ENCODE measurements at places on chromosomes 4 and X.

DNA sequence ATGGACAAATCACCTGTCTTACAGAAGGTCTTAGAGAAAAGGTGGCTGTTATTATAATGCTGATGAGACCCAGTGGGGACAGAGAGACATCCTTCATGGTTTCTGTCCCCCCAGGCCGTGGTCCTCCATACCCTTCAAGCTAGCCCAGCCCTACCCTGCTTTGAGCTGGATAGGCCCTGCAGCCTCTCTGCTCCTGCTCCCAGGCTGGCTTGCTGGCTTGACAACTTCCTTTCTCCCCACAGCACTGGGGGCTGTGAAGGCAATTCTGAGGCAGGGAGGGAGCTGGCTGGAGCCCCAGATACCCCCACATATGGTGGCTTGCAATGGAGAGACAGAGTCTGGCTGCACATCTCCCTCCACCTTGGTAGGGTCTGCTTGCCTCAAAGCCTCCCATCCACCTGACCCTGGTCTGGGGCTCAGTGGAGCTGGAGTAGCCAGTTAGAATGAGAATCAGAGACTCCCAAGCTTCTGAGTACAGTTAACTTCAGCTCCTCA, 118.2 kb downstream of the PJA1 start:
- DNase-seq = no peak

GRCh38 chrX:41909068-41909467, 14.3 kb downstream of the CASK start:
- DNase-seq = peak; percentile 36

GRCh38 chr4:89836031-89836745, 773 bp downstream of the SNCA start:
- DNase-seq = no peak

GRCh38 chr4:56243107-56243506, 144.2 kb downstream of the AASDH start:
- DNase-seq = no peak

DNA sequence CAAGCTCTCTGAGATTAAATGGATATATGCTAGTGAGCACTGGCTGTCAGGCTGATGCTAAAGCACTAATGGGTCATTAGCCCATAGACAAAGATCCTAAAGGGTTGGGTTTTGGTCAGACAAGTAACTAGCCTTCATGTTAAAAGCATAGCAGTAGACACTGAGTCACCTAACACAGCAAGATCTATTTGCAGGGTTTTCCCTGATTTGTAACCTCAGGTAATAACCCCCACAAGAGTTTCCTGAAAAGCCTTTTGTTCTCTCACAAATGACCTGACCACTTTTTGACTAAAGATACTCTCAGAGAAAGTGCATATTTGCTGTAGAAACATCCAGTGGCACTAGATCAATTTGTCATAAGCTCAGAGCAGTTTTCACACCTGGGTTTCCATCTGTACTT, 251.1 kb upstream of the TEX13A start:
- DNase-seq = no peak

- DNase-seq = no peak
Observed at GRCh38 chr4:110867251-110867960, 244.5 kb upstream of the PITX2 start.

- no peak for DNase-seq
Observed at GRCh38 chr4:14816623-14817261, 185.5 kb upstream of the CPEB2 start.

- no peak for DNase-seq
Observed at GRCh38 chrX:29775890-29776289, 439.5 kb upstream of the MAGEB2 start.

DNA sequence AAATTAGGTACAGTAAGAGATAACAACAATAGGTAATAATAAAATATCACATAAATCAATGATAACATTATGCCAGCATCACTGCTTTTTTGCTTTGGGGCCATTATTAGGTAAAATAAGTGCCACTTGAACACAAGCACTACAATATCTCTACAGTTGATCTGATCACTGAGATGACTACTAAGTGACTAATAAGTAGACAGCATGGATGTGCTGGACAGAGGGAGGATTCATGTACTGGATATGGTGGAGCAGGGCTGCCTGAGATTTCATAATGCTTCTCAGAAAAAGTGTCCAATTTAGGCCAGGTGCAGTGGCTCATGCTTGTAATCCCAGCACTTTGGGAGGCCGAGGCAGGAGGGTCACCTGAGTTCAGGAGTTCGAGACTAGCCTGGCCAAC, 137.8 kb upstream of the IL1RAPL2 start:
- no peak for DNase-seq

- DNase-seq = no peak
Observed at GRCh38 chr4:16844816-16845586, 53.4 kb downstream of the LDB2 start.

DNA sequence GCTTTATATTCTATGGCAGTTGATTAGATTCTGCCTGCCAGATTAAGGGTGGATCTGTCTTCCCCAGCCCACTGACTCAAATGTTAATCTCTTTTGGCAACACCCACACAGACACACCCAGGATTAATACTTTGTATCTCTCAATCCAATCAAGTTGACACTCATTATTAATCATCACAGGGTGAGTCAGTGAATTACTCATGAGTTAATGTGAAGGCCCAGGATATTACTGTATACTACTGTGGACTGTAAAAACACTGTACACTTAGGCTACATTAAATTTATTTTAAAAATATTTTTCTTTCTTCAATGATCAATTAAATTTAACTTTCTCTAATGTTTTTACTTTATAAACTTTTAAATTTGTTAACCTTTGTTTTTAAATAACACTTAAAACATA, 87.7 kb downstream of the NAP1L3 start:
- no peak for DNase-seq

GRCh38 chrX:17960891-17961290, 99.8 kb upstream of the RAI2 start:
- DNase-seq = no peak

- DNase-seq = no peak
Observed at GRCh38 chr4:156293657-156294297, 340.1 kb upstream of the CTSO start.

- no peak for DNase-seq
Observed at GRCh38 chrX:4800756-4801155, 1087.3 kb upstream of the PRKX start.

DNA sequence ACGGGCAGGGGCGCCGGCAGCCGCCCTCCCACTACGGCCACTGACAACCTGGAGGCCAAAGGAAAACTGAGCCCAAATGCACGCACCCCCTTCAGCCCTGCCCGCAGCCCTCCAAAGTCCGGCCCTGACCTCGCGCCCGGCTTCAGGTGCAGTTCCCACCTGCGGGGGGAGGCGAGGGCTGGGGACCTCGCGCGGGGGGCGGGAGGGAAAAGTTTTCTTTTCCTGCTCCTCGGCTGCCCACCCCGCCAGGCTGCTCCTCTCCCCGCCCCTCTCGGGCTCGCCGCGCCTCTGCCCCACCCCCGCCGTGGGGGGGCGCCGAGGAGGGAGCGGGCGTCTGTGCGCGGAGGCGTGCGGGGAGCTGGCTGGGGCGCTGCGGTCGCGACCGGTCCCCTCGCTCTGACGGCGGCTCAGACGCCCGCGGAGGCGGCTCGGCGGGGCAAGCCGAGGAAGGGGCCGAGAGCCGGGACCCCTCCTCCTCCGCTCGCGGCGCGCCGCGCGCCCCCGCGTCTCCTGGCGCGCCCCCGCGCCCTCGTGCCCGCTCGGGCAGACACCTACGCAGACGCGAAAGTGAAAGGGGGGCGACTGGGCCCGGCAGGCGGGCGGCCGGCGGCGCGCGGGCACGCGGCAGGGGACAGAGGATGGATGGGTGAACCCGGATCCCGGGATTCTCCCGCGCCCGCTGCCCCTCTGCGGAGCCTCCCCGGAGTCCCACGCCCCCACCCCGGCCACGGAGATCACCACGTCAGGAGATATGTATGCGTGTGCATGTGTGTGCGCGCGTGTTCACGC, 3.1 kb upstream of the NR3C2 start:
- DNase-seq = peak; percentile 79

DNA sequence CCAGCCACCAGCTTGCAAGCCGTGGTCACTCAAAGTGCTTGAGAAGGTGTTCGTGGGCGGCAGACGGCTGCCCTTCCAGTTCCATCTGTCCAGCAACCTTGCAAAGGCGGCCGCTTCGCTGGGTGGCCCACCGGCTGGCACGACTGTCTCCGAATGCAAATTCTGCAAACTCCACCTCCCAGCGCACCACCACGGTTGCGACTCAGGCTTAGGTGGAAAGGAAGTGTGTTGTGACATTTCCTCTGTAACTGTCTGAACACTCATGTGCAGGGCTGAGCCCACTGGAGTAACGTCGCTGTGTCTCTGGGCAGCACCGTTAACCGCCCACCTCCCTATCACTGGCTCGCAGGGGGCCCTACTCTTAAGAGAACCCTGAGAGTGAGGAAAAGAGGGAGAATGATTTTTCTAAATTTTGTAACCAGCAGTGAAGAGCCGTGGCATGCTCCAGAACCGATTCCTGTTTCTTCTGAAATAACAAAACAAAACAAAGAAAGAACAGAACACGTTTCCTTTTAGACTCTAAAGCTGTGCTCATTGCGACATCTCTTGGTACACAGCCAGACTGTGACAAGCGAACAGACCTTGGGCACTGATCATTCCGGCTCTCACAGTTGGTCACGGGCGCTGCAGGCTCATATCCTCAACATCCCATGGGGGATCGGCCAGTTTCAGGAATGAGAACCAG, at the start of gene P2RY8:
P2RY8 (minus strand) TSS at position 155 of the 685 bp plus-strand sequence. CDS start 70,627 bp downstream, outside the sequence.
- peak; percentile 78 for DNase-seq

DNA sequence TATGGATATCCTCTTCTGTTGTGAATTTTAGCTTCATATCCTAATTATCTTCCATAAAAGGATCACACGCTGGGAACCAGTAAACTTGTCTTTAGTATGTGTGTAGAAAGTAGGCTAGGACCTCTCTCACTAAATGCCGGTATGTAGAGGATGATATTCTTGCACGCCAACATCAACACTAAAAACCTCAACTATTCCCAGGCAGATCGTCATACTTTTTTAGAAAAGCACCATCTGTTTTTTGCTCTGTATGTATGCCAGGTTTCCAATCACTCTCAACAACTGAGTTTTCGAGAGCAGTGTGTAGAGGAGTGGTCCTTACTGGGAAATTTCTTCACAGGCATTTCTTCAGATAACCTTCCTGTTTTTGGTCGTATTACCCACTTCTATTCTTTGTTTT, 283.6 kb downstream of the GALNTL6 start:
- DNase-seq = no peak

DNA sequence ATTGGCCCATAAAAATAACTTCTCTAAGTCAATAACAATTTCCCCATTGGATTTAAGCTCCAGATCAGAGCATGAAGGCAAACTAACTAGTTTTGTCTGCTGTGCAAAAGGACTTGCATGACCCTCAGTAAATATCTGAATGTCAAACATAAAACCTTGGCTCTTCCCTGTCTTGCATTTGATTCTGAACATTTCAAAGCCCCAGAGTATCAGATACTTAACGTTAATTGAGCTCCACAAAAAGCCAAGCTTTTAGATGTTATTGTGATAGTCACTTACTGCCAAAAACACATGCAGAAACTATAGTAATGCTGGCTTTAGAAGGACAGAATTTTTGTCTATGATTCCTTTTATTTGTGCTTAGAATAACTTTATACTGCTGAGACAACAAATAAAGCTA, 664.2 kb downstream of the ADGRL3 start:
- DNase-seq = no peak

- no peak for DNase-seq
Observed at GRCh38 chrX:109040057-109040456, 303.7 kb upstream of the IRS4 start.

- DNase-seq = no peak
Observed at GRCh38 chr4:74624351-74625151, 169.8 kb downstream of the BTC start.

- DNase-seq = no peak
Observed at GRCh38 chr4:118711052-118711451, 25.9 kb downstream of the METTL14 start.

DNA sequence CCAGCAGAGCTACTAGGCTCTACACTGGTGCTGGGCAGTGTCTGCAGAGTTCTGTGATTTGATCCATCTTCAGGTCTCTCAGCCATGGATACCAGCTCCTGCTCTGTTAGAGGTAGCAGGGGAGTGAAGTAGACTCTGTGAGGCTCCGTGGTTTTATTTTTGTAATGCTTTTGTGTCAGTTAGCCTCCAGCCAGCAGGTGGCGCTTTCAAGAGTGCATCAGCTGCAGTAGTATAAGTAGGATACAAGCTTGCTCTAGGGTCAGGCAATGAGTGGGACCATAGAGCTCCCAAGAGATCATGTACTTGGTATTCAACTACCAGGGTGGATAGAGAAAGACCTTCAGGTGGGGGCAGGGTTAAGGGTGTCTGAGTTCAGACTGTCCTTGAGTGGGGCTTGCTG, 362.5 kb upstream of the TRAM1L1 start:
- DNase-seq = no peak

DNA sequence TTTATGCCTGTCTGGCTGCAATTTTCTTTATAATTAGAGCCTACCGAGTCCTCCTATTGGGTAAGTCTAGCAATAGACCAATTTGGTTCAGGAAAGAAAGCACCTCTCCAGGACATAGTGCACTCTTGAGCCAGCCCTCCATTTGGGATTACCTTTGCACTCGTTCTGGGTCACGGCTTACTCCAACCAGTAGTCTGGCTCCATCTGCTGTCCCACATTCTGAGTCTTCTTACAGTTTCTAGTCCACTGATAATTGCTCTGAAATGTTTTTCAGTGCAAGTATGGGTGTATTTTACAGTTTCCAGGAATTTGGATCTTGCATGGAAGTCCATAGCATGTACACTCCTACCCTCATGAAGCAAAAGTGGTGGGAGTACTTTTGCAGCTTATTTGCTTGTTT, 34.8 kb upstream of the USP51 start:
- no peak for DNase-seq

DNA sequence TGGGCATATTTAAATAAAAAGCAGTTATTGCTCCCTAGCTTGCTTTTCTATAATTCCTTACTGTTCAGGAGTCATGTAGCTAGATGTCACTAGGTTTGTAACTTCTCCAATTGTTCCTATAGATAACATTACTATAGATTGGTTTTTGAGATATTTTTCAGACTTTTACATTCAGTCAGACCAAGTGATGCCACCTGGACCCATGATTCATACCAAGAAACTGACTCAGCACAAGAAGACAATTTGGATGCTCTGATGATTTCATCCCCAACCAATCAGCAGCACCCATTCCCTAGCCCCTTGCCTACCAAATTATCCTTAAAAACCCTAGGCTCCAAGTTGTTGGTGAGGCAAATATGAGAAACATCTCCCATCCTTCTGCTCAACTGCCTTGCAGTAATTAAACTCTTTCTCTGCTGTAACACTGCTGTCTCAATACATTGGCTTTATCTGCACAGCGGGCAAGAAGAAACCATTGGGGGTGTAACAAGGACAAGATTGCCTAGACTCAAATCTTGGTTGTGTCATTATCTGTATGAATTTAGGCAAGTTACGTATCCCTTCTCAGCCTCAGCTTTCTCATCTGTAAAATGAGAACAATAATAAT, 11.8 kb upstream of the NEIL3 start:
- no peak for DNase-seq

- no peak for DNase-seq
Observed at GRCh38 chrX:50067435-50068284, 133.1 kb downstream of the AKAP4 start.

- no peak for DNase-seq
Observed at GRCh38 chr4:139253713-139254112, 26.3 kb downstream of the MGARP start.

Data from central memory CD4-positive, alpha-beta T cell (primary cell).